ENCODE measurements at places on chromosomes 2 and 18. TPM values are rescaled to one million over a fixed set of nuclear protein-coding genes. Genes with fewer than 3 reads are reported as not detected.

Gene SETBP1
- 67.7 TPM for total RNA-seq

Gene STPG4
- total RNA-seq: not detected

Gene CFAP65
- total RNA-seq: not detected

Gene ZNF521
- total RNA-seq: 15.6 TPM

All from esophagus muscularis mucosa (tissue), 4 donors.